Inflammatory macrophage (primary cell): ENCODE measurements at places on chromosomes 3 and 15.

DNA sequence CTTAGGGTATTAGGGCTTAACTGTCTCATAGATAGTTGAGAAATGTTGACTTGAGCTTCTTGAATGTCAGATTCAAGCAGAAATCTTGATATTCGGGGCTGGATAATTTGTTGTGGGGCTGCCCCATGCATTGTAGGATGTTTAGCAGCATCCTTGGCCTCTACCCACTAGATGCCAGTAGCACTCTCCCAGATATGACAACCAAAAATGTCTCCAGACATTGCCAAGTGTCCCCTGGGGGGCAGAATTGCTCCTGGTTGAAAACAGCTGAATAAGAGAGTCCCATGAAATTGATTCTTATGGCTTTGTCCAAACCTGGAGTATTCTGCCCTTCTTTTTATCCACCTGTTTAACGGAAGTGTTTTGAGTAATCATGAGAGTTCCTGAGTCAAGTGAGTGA lies 15.9 kb upstream of the LCMT2 start:
- no peak for DNase-seq

DNA sequence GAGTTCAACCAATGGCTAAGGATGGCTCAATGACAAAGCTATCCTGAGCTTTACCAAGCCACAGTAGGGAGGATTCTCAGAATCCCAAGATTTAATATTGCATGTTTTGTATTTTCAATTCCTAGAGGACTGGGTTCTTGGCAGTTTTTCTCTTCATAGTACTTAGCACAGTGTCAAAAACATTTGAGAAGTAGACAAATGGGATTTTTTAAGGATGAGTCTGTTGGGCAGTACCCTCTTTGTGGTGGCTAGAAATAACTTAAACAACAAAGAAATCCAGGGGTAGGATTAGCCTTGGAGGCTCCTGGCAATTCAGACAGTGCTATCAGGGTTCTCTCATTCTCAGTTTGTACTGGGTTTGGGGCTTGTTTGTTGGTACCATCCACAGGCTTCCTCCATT lies 212.8 kb upstream of the RORA start:
- no peak for DNase-seq

GRCh38 chr15:98740295-98740694 lies 92.0 kb downstream of the IGF1R start:
- DNase-seq: no peak

GRCh38 chr3:12643724-12644123 lies 20.2 kb downstream of the RAF1 start:
- no peak for DNase-seq

DNA sequence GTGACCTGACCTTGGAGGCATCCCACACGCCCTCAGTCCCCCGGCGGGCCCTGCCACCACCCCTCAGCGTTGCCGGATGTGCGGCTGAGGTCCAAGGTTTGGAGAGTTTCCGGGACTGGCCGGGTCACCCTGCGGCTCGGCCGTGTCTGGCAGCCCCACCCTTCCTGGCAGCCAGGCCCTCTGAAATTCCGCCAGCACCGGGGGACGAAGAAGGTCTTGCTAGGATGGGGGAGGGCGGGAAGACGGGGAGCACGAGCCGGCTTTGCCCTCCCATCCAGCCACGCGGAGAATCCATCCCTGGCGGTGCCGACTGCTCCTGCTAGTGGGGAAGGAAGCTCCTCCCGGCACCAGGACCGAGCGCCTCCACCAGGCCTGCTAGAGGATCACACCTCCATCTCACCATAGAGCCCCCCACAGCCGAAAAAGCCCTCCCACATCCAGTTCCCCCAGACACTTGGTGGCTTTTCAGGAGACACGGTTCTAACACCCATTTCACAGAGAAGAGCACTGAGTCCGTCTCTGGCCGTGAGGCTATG lies 81.5 kb downstream of the CPN2 start:
- DNase-seq: peak; percentile 58

GRCh38 chr15:101654171-101654570 lies 2.0 kb upstream of the TM2D3 start:
- peak; percentile 68 for DNase-seq

DNA sequence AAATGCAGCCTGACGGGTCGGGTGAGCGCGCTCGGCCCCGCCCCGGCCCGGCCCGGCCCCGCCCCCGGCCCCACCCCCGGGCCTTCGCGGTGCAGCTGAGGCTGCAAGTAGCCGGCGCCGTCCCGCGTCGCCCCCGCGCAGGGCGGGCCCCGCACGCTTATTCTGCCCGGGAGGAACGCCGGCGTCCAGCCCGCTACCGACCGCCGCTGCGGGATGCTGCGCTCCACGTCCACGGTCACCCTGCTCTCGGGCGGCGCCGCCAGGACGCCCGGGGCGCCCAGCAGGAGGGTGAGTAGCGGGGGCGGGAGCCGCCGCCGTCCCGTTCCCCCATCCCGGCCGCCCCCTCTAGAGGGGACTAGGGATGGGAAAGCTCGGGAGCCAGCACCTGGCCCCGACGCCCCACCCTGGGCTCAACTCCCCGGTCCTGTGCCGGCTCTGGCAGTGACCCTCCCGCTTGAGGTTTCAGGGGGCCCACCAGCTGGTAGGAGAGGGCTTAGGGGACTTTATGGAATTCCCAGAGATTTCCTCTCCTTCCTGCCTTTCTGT lies at the start of gene MYZAP:
Gene MYZAP (plus strand): TSS at position 83 of the 546 bp plus-strand sequence. CDS start 131 bp downstream, at position 214.
- DNase-seq: peak; percentile 45

DNA sequence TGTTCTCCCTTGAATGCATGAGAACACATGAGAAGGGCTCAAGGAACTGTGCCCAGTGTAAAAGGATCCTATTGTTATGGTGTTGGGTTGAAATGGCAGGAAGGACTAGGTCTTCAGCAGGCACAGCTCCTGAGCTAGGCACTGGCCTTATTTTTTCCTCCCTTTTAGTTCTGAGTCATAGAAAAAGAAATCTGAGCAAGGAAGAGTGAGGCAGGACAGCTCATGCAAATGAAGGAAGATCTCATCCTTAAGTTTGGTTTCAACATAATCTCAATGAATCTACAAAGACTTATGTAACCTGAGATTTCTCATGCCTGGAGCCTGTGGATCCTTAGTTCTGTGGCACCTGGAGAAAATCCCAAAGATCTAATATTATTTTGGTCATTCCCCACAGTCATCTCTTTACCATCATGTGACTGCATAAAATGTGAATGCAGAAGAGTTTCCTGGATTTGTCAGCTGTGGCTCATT lies 188.6 kb upstream of the TBL1XR1 start:
- no peak for DNase-seq

GRCh38 chr3:61761694-61762430 lies 200.5 kb downstream of the PTPRG start:
- DNase-seq: no peak

- DNase-seq: no peak
These were observed 101.2 kb upstream of the WNT5A start for GRCh38 chr3:55588146-55588765.

GRCh38 chr3:124269619-124270018 lies 277.7 kb upstream of the ROPN1 start:
- no peak for DNase-seq

DNA sequence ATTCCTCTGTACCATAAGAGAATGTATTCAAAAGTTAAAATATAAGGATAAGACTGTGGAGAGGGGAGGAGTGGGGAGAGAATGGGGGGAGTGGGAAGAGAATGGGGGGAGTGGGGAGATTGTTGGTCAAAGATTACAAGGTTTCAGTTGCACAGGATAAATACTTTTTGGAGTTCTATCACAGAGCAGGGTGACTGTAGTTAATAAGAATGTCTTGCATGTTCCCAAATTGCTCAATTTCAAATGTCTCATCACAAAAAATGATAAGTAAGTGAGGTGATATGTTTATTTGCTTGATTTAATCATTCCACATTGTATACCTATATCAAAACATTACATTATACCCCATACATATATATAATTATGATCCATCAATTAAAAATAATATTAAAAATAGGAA lies 23.0 kb upstream of the MEF2A start:
- DNase-seq: no peak

GRCh38 chr3:113153499-113154107 lies 57.8 kb upstream of the BOC start:
- no peak for DNase-seq

DNA sequence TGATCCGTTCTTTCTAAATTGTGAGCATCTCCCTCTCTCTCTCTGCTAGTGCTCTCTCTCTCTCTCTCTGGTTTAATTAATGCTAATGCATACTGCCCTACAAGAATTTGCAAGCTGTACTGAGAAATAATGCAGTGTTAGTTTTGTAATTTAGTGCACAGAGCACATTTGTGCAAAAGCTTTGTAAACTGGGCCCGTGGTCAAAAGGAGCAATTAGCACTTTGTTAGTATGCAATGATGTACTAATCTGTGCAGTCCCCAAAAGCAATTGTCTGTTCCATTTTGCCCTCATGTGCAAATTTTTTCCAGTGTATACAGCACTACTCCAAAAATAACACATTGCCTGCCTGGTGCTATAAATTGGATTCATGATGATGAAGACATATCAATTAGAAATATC lies 184.6 kb upstream of the CMC1 start:
- DNase-seq: no peak

DNA sequence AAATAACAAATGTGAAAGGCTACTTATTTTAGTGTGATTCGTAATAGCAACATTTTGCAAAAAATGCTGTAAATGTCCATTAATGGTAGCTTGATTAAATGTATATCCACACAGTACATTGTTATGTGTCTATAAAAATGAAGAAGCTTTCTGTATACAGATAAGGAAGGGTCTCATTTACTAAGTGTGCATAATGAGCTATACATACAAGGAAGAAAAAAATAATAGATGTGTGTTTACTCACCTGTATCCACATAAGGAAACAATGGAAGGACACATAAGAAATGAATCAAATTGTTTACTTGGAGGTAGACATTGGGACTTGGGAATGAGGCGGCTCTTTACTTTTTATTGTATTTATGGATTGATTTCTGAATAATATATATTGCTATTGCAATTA lies 34.9 kb downstream of the MED12L start:
- DNase-seq: no peak

GRCh38 chr3:43349716-43350115 lies 63.4 kb downstream of the SNRK start:
- no peak for DNase-seq

DNA sequence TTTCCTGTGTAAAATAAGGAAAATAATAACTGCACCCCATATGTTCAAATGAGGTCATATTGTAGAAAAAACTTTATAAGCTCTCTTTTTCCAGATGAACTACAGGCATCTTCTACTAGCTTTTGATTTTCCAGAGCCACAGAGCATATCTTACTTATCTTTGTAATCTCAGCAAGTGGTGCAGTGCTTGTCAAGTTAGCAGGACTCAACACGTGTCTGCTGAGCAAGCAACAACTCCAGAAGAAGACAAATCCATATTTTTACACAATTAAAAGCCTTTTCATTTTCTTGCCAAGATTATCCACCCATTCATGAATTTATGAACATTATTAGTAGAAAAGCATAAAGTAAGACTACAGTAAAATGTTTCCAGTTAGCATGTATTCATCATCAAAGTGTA lies 14.4 kb upstream of the TSC22D2 start:
- DNase-seq: no peak

GRCh38 chr3:152031321-152031720 lies 157.9 kb downstream of the SUCNR1 start:
- DNase-seq: no peak

GRCh38 chr15:31383139-31383538 lies 56.5 kb downstream of the KLF13 start:
- DNase-seq: no peak

GRCh38 chr3:116517308-116517707 lies 72.0 kb upstream of the LSAMP start:
- no peak for DNase-seq

DNA sequence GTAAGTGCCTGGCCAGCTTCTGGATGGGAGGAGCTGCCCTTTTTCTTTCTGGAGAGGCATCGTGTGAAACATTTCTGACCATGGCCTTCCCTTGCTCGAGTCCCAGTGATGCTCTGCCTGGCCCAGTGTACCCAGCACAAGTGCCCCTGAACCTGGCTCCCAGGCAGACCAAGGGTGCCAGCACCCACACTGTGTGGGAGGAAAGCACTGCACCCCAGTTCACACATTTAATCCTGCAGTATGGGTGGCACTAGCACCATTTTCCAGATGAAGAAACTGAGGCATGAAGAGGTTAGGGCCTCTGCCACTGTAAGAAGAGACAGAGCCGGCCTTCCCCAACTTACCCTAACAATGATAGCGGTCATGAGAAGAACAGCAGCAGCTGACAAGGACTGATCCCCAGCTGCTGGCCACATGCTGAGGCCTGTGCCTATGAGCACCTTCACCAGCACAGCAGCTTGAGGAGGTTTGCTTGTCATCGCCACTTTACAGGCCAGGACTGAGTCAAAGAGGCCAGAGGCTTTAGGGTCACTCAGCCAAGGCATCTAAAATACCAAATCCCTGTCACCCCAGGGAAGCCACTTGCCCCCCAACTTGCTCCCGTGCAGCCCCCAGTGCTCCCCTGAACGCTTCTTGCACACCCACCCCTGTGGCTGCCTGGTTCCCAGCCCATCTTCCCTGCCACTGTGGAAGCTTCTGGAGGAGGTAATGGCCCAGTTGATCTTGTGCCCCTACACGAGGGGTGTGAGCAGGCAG lies 15.0 kb downstream of the PRR23E start:
- no peak for DNase-seq

DNA sequence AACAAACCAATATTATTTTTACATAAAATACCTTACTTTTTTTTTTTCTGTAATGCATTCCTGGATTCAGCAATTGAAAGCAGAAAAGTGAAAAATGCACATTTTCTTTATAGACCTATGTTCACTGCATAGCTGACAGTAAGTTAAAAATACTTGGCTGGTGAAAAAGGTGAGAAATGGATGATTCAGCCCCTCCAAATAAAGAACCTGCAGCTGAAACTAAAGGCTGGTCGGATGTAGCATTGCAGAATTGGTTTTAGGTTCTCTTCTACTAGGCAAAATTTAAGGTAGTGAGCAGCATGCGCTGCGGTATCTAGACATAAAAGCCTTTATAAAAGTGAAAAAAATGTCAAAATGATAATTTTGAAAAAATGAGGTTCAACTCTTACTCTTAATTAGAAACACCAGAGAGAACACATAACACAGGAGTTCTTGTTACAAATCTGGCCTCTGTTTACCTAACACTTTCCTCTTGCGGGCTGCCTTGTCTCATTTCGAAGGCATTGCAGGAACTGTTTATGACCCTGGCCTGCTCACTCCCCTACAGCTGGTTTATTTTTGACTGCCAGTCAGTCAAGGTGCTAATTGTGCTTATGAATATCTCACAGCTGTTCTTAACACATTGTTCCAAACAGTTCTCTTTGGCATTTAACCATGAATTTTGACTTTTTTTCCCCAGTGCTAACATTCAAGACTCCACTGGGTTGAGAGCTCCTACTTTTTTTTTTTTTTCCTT lies 455.4 kb upstream of the TBL1XR1 start:
- DNase-seq: no peak

GRCh38 chr15:79440355-79440908 lies 8.3 kb downstream of the MINAR1 start:
- no peak for DNase-seq
